ENCODE measurements at places on chromosomes 6 and 20.

DNA sequence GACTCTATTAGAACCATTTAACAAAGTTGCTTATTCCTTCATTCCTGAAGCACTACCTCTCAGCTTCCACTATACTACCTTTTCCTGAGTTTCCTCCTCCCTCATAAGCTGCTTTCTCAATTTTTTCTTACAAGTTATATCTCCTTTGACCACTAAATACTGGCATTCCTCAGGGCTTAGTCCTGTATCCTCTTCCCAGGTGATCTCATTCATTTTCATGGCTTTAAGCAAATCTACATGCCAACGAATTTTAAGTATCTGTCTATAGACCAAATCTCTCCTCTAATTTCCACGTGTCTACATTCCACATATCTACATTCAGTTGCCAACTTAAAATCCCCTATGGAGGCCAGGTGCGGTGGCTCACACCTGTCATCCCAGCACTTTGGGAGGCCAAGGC is 134.7 kb downstream of the BTBD9 start:
- DNase-seq = no peak

DNA sequence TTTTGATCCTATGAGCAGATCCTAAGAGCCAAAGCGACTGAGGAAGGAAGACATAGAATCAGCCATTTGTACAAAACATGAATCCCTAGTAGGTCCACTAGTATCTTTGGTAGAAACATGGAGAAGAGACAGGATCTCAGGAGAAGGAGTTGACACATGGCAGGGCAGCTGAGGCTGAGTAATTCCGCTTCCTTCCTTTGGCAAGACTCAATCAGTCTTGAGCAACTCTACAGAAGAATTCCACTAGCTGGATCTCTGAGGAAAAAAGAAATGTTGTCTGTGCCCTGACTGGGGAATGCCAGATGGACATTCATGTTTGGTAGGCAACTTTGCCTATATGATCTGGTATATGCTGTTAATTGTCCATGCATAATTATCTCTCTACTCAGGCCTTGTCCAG is 35.3 kb downstream of the ESR1 start:
- no peak for DNase-seq

DNA sequence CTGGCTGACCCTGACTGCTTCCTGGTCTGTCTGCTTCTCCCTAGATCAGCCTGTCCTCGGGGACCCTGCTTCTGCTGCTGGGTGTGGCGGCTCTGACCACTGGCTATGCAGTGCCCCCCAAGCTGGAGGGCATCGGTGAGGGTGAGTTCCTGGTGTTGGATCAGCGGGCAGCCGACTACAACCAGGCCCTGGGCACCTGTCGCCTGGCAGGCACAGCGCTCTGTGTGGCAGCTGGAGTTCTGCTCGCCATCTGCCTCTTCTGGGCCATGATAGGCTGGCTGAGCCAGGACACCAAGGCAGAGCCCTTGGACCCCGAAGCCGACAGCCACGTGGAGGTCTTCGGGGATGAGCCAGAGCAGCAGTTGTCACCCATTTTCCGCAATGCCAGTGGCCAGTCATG is 6.3 kb downstream of the NRSN2 start:
- DNase-seq = no peak

GRCh38 chr6:148317739-148318138 is 24.9 kb upstream of the SASH1 start:
- no peak for DNase-seq

GRCh38 chr20:10565191-10565921 is 108.4 kb downstream of the JAG1 start:
- DNase-seq = no peak

DNA sequence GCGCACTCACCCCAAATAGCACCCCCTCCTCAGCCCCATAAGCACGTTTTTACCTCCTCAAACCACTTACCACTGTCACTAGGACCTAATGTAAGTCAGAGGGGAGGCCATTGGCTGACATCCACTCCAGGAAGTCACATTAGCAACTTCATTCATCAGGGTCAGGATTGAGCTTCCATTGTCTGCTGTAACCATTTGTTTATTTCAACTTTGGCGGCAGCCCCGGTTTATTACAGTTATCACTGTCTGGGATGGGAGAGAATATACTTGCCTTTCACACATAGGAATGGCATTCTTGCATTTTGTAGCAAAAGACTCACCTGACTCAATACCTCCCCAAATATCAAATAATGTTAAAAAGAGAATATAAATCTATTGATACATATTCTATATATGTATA is 38.3 kb downstream of the MAFB start:
- no peak for DNase-seq

DNA sequence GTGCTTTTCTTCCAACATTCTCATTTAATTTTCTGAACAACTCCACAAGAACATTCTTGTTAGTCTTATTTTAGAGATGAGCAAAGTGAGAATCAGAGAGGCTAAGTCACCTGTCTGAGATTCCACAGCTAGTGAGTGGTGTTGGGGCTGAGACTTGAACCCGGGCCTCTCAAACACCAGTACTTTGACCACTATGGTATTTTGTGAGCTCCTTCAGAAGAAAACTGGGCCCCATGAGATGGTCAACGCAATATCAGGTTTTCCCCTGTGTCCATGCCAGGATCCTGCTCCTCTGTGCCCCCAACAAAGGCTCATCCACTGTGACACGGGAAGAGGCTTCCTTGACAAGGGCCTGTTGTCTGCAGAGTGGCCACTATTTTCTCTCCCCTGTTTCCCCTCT is 51.9 kb downstream of the MAFB start:
- DNase-seq = no peak

DNA sequence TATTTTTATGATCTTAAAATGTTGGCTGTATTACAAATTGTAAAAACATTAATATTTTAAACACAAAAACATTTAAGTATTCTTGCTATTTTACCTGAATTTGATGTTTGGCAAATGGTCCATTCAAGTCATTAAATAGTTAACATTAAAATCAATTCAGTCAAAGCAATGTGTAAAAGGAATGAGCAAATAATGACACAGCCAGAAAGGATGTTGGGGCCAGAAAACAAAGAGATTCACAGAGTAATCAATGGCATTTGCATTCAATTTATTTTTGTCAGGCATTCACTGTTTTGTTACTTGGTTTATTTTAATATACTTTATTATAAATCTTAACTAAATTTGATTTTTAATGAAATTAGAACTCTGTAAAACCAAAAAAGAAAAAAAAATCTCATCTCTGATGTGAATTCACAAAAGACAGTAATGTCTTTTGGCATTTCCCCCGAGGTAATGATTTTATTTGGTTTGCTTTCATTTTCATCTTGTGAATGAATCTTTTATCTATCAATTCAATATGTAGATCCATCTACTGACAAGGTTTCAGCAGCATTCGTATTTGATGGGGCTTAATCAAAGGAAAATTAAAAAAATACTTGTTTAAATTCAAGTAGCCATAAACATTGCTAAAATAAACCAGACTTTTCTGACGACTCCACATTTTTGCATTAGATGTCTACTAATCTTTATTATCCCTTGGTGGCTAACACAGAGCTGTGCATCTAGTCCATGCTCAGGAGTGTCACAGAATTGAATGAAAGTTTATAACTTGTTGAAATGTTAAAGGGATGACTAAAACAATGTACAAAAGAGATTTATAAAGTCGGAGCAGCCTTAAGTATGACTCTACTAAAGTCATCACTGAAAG is 866.7 kb upstream of the GJE1 start:
- DNase-seq = no peak

DNA sequence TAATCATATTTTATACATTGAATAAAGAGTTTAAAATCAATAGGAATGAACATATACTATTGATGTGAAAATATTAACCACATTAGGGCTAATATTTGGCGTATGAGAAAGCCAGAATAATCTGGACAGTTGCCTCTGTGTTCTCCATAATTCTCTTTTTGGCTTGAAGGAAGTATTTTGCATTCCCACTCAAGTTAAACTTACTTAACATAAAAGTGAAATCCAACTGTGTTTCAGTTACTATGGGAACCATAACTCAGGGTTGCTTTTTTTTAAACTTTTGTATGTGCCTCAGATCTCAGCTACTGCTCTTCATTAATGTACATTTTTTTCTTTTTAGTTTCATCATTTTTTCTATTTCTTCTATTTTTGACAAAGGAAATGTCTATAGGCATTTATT is 479.8 kb downstream of the NKAIN2 start:
- no peak for DNase-seq

- DNase-seq = no peak
Observed at GRCh38 chr20:13243826-13244376, 22.8 kb downstream of the ISM1 start.

- no peak for DNase-seq
Observed at GRCh38 chr6:104087765-104088164, 772.0 kb downstream of the HACE1 start.
